SK-N-SH (cell line): ENCODE measurements at places on chromosomes 3 and 15. TPM values are rescaled to one million over a fixed set of nuclear protein-coding genes. Genes with fewer than 3 reads are reported as not detected.

DNA sequence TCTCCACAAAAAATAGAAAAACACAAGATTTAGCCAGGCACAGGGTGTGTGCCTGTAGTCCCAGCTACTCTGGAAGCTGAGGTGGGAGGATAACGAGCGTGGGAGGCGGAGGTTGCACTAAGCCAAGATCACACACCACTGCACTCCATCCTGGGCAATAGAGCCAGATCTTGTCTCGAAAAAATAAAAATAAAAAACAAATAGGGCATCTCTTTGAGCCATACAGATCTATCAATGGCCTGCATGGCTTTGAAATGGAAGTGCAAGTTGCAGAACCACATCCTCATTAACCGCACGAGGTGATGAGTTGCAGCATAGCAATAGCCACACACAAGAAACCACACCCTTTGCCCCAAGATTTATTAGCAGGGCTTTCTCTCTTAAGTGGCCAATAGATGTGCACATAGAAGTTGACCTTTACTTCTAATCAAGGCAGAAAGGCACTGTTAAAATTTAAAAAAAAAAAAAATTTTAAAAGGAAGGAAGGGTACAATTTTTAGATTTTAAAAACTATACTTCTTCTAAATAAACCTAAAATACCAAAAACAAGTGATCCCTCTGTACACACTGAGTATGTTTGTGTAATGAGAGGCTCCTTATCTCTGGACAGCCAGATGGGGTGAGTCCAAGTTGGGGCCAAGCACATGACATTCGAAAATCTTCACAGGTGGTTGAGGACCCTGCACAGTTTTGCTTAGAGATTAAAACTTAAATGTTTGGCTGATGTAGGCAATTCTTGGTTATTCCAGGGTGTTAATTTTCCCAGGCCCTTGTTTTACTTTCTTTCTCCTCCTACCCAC is 53.4 kb downstream of the FILIP1L start:
- no peaks in the 10 kb centered on the region for H3K36me3 ChIP-seq
- H3K27me3 ChIP-seq: no peaks in the 10 kb centered on the region
- DNase-seq: no peak
- H3K4me3 ChIP-seq: no peak overlapping the region
- H3K4me1 ChIP-seq: peaks cover 3% of the 10 kb centered on the region; the same call in 1 of the 2 replicates
- no peak overlapping the region for H3K27ac ChIP-seq

- no peak for DNase-seq
- no peaks in the 10 kb centered on the region for H3K4me1 ChIP-seq
Measured at GRCh38 chr3:73291541-73291940, 230.1 kb downstream of the EBLN2 start.

DNA sequence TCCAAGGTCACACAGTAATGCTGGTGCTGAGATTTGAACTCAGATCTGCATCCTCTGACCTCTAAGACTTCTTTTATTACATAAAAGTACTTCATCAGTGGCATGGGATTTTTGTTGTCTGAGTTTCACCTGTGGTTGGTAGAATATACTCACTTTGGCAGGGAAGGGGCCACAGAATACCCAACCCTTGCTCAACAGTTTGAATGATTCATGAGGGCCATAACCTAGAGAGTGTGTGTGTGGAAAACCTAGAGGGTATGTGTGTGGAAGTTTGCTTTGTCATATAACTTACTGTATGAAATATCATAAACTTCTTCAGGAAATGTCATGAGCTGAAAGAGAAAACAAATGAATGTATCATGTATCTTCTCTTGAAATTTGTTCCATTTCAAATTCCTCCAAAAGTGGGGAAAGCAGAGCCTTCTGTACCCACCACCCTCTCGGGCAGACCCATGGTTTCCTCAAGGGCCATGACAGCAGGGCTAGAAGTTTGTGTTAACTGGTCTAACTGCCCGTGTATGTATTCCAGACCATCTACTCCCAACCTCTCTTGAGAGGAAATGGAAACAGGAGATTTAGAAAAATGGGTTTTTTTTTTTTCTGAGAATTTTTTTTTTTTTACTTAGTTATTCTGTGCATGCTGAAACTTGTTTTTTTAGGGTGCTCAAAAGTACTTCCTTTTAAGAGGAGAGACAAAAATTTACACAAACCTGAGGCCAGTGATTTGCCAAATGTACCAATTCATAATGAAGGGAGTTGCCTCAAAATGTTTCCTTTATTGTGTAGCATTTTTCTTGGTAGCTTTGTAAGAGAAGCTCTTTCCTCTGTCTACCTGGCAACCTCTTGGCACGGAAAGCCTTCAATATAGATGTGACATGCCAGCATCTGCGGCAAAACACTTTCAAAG is 127.0 kb downstream of the TPRG1 start:
- H3K4me3 ChIP-seq: no peak overlapping the region
- no peak overlapping the region for H3K27ac ChIP-seq
- no peaks in the 10 kb centered on the region for H3K4me1 ChIP-seq
- no peak for DNase-seq
- no peaks in the 10 kb centered on the region for H3K27me3 ChIP-seq

DNA sequence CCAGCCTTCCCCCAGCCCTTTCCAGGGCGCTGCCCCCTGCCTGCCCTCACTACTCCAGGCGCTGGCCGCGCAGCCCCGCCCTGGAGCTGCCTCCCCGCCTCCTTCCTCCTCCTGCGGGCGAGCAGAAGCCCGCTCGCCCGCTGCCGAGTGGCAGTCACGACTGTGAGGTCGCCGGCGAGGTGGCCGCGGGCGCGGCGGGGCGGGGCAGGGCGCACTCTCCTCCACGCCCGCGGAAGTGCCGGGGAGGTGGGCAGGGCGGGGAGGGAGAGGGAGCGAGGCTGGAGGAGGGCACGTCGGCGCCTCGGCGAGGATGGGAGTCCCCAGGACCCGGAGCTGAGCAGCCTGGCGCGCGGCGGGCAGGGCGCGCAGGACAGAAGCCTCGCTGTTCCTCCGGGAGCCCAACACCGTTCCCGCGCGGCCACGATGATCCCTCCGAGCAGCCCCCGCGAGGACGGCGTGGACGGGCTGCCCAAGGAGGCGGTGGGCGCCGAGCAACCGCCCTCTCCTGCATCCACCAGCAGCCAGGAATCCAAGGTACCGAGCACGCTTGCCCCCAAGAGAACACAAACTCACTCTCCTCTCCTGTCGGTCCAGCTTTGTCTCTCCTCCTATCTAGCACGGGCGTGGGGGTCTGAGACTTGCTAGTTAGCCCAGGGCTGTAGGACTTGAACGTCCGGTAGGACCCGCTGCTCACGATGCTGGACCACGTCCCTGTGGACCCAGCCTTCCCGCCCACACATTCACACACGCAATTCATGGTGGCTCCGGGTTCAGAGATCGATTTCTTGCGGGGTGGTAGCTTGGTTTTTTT is at the start of gene STAC:
Gene STAC (plus strand): TSS at position 284 of the 811 bp plus-strand sequence. CDS start 140 bp downstream, at position 424.
- H3K4me1 ChIP-seq: peaks cover 22% of the 10 kb centered on the region
- H3K27ac ChIP-seq: peak within 1 kb of the TSS; percentile 93
- DNase-seq: peak; percentile 88
- no peaks in the 10 kb centered on the region for H3K27me3 ChIP-seq

DNA sequence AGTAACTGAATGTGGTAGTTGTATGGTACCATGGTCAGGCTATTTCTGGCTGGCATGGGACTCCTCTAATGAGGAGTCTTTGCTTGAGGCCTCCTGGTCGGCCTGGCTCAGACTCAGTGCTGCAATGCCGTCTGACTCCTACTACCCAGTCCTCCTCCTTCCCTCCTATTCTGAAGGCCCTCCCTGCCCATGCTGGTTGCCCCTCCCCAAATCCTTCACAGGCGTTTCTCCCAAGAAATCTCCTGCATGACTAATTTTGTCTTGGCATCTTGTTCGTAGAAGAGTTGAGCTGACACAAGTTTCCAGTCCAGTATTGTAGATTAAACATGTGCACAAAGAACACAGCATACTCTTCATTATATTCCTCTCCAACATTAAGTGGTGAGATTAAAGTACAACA is 115.5 kb downstream of the NFKBIZ start:
- DNase-seq: no peak
- no peak overlapping the region for H3K27ac ChIP-seq
- H3K27me3 ChIP-seq: no peaks in the 10 kb centered on the region
- no peak overlapping the region for H3K4me3 ChIP-seq

- no peak overlapping the region for H3K4me3 ChIP-seq
- DNase-seq: no peak
- H3K27ac ChIP-seq: no peak overlapping the region
Measured at GRCh38 chr15:94353488-94353820, 122.1 kb downstream of the MCTP2 start.

SLC38A3 gene
- polyA plus RNA-seq: 0.84 and 0.89 TPM in 2 replicates

GRM2 gene
- 0.15 and 0.24 TPM in 2 replicates for polyA plus RNA-seq

RAD51 gene
- polyA plus RNA-seq: 6.6 and 7.6 TPM in 2 replicates
